ENCODE measurements at places on chromosomes 16 and 17.

GRCh38 chr16:15765880-15766279, 90.9 kb downstream of the MYH11 start:
- no peak for DNase-seq

GRCh38 chr17:60077226-60077625, 1.5 kb downstream of the HEATR6 start:
- DNase-seq = no peak

- DNase-seq = no peak
Measured at GRCh38 chr17:82345151-82345976, 11.8 kb upstream of the SECTM1 start.

DNA sequence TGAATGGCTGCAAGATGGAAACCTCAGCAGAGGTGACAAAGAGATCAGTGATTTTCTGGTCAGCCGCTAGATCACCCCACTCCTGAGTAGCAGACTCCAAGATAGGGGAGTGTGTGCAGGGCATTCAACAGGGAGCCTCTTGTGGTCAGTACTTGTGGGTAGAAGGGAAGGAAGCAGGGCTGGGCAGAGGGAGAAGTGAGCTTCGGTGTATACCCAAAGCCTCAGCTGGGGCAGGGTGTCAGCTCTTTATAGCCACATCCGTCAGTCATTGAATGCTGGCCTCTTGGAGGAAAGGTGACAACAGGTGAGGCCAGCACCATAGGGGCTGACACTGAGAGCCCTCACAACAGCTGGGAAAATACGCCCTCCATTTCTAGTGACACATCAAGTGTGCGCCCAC, 2.2 kb upstream of the SLC12A3 start:
- DNase-seq = no peak

DNA sequence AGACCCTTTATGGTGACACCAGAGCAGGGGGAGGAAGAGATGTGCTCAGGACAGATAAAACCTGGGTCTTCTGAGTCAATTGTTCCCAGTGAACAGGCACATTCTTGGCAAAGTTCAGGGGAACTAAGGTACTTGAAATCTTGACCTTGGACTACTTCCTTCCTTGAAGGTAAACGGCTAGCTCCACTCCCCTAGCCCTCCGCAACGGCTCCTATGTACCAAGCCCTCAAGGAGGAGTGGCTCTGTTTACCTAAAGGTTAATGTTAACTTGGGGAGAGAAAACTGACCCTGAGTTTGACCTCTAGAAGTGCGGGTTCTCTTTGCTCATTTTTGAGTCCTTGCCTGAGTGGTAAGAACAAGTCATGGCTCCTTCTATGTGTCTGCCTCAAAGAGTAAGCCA, 7.8 kb downstream of the TTLL6 start:
- no peak for DNase-seq

GRCh38 chr17:4942760-4943508, 2.9 kb downstream of the RNF167 start:
- DNase-seq = no peak

DNA sequence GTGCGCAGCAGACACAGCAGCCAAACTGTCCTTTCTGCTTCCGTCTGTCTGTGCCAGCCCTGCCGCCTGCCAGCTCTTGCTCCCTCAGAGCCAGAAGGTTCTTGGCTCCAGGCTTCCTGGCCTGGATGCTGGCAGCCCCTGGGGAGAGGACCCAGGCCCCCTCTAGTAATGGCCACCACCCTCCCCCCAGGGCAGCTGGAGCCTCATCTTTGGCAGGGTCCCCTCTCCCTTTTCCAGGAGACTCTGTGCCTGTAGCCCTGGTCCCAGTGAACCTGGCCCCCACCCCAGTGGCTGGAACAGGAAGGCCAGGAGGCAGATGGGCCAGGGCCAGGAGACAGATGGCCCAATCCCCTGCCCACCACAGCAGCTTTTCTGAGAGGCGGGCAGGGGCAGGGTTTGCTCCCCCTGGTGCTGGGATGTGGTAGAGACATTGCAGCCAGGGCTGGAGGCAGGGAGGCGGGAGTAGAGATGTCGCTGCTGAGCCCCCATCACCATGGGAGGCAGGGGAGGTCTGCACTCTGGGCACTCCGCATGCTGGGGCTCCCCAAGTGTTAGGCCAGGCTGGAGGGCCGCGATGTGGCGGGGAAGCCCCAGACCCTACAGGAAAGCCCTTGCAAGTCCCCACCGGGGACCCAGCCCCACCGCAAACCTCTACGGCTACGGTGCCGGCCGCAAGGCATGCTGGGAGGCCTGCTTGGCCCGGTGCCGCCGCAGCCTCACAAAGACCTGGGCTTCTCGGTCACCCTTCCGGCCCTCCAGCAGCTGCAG, 16.7 kb downstream of the UNC13D start:
- DNase-seq = peak; percentile 29

GRCh38 chr17:39738983-39739884, 1.5 kb downstream of the GRB7 start:
- no peak for DNase-seq

- DNase-seq = no peak
Measured at GRCh38 chr17:31388351-31388750, 3.1 kb upstream of the RAB11FIP4 start.

GRCh38 chr17:9702914-9703780, 57.8 kb downstream of the USP43 start:
- DNase-seq = no peak

DNA sequence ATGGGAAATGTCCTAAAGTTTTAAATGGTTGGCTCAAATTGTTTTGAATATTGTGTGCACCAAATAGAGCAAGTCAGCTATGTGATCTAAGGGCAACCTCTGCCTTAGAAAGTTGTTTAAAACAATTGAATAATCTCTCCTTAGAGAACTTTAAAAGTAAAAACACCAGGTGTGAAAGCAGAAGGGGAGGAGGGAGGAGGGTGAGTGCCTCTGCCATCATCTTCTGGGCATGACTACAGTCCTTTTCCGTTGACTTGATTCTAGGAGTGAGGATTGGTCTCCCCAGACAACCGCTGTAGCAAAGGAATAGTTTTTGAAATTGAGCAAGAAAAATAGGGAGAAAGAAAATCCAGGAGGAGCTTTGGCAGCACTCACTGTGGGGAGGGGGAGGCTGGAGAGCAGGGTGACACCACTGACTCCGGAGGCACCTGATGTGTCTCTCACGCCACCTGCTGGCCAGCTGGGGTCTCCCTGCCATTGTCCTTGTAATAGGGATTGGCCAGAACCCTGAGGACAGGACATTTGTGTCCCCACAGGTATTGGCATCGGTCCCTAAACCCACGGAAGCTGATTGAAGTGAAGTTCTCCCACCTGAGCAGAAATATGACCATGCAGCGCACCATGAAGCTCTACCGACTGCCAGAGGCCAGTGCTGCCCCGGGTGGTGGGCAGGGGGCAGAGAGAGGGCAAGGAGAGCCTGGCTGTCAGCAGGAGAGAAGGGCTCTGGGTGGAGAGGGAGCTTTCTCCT, 33.3 kb downstream of the PLCD3 start:
- peak; percentile 41 for DNase-seq

- DNase-seq = no peak
Measured at GRCh38 chr17:13640551-13640950, 38.8 kb upstream of the HS3ST3A1 start.

- no peak for DNase-seq
Measured at GRCh38 chr17:10984220-10984619, 146.3 kb upstream of the PIRT start.

DNA sequence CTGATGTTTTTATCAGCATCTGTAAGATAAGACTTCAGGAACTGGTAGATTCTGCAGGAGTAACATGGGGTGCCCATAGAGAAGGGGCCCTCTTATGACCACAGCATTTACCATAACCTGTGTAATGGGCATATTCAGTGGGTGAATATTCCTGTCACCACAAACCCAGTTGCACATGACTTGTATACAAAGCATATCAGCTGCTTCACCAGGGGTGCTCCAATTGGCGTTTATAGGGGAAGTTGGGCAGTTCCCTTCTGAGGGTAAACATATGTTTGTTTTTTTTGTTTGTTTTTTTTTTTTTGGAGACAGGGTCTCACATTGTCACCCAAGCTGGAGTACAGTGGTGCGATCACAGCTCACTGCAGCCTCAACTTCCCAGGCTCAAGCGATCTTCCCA, 11.5 kb upstream of the ZG16 start:
- DNase-seq = no peak

DNA sequence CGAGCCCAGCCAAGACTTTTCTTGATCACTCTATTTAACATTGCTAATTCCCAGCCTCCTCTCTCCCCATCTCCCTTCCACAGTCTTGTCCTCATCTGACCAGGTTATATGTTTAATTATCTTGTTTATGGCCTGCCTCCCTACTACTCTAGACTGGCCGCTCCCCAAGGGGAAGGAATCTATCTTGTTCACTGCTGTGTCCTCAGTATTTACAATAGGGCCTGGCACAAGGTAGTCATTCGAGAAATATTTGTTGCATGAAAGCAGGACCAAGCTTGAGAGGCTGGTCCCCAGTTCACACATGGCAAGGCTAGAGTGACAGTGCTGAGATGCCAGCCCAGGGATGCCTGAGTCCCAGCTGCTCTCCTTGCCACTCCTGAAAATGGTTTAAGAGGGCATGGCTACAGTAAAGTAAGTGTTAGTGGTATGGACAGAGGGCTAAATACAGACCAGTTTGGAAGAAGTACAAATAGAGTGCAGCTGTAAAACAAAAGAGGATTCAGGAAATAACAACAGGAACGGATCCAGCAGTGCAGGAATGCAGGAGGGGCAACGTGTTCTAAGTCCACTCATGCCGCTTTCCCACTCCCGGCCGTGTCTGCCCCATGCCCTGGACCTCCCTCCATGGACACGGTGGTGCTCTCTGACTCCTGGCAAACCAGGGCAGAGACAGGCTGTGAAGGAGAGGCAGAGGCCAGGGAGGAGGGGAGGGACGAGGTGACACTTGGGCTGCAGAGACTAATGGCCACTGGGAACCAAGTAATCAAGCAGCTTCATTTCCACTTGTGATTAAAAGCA, 65.6 kb downstream of the TOM1L2 start:
- DNase-seq = no peak

DNA sequence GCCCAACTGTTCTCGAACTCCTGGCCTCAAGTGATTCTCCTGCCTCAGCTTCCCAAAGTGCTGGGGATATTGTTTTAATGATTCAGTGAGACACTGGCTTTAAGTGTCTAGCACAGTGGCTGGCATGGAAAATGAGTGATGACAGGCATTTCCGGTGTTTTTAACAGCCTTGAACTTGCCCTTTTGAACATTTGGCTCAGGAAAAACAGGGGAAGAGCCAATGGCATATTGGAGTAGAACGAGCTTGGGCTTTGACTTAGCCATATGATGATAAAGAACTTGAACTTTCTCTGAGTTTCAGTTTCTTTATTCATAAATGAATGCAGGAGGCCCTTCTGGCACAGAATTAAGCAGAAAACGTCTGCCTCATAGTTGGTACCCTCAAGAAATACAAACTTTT, 145.0 kb upstream of the HS3ST4 start:
- no peak for DNase-seq

DNA sequence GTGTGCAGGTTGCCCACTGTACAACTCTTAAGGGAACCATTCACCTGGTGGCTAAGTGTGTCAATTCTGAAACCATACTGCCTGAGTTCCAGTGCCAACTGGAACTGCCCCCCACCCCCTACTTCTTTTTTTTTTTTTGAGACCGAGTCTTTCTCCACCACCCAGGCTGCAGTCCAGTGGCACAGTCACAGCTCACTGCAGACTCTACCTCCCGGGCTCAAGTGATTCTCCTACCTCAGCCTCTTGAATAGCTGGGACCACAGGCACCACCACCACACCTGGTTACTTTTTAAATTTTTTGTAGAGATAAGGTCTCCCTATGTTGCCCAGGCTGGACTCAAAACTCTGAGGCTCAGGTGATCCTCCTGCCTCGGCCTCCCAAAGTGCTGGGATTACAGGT, 40.4 kb upstream of the DHX8 start:
- no peak for DNase-seq

GRCh38 chr16:101586-101985, 23.6 kb downstream of the MPG start:
- DNase-seq = no peak

DNA sequence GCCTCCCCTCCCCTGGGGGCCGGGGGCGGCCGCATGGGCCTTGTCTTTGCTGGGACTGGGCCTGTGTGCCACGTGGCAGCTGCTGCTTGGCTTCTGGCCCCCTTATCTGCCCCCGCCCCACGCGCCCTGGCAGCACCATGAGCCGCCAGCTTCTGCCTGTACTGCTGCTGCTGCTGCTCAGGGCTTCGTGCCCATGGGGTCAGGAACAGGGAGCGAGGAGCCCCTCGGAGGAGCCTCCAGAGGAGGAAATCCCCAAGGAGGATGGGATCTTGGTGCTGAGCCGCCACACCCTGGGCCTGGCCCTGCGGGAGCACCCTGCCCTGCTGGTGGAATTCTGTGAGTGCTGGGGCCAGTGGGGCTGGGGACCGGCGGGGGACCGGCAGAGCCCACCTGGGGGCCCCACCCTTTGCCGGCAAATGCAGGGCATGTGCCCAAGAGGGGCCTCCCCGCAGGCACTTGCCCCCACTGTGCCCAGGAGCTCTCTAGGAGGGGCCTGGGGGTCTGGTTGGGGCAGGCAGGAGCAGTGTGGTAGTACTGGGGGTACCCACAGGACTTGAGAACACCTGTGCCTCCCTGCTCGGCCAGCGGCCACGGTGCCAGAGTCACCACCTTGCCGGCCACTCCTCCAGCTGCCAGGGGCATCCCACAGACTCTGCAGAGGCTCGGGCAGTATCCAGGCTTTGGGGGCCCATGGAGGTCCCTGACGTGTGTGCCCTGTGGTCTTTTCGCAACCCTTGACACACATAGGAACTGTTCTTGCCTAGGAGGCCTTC, at the start of gene PDIA2:
TSS of gene PDIA2 (plus strand) at position 132 of the 773 bp plus-strand sequence. CDS start at position 138, 6 bp downstream.
- DNase-seq = no peak

DNA sequence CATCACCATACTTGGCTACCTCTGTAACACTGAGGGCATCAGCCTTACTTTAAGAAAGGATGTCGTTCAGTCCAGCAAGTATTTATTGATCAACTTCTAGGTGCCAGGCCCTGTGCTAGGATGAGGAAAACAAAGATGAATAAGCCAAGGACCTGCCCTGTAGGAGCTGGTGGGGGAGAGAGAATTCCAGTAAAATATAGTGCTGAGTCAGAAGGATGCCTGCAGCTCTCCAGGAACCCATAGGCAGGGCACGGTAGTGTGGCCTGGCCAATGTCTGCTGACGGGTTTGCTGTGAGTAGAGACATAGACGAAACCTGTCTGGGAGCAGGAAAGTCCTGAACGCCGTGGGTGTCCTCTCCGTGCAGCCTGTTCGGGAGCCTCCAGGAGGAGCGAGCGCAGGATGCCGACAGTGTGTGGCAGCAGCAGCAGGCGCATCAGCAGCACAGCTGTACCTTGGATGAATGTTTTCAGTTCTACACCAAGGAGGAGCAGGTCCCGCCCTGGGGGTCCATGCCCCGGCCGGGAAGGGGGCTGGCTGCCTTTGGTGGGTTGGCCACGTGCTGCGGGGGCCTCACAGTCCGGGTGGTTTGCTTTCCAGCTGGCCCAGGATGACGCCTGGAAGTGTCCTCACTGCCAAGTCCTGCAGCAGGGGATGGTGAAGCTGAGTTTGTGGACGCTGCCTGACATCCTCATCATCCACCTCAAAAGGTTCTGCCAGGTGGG, 55.6 kb downstream of the USP43 start:
- DNase-seq = no peak

- peak; percentile 84 for DNase-seq
Measured at GRCh38 chr17:8186787-8187516, 3.0 kb downstream of the BORCS6 start.

- no peak for DNase-seq
Measured at GRCh38 chr17:74749279-74750038, 1.0 kb downstream of the NHERF1 start.

GRCh38 chr17:9976283-9977179, 71.5 kb upstream of the RCVRN start:
- DNase-seq = no peak

- DNase-seq = no peak
Measured at GRCh38 chr17:65446838-65447526, 114.5 kb downstream of the AXIN2 start.

- no peak for DNase-seq
Measured at GRCh38 chr17:67821871-67822367, 3.4 kb upstream of the BPTF start.

- DNase-seq = no peak
Measured at GRCh38 chr16:14300705-14301168, 229.6 kb downstream of the MRTFB start.
